Naive thymus-derived CD4-positive, alpha-beta T cell (primary cell): ENCODE measurements at places on chromosomes 4 and X. TPM values are rescaled to one million over a fixed set of nuclear protein-coding genes. Genes with fewer than 3 reads are reported as not detected.

Gene VCX
- not detected for polyA plus RNA-seq

Gene WNK3
- 0.47 TPM for polyA plus RNA-seq

Gene CLGN
- 0.06 TPM for polyA plus RNA-seq

Gene MTNR1A
- not detected for polyA plus RNA-seq

Gene MRFAP1
- polyA plus RNA-seq = 199 TPM

Gene ARHGEF6
- 88.2 TPM for polyA plus RNA-seq

Gene MCF2
- polyA plus RNA-seq = not detected

Gene RBMX
- polyA plus RNA-seq = 194 TPM

Gene GC
- not detected for polyA plus RNA-seq

Gene NXF2
- polyA plus RNA-seq = not detected

Gene PNCK
- polyA plus RNA-seq = not detected

Gene GK2
- polyA plus RNA-seq = not detected

DNA sequence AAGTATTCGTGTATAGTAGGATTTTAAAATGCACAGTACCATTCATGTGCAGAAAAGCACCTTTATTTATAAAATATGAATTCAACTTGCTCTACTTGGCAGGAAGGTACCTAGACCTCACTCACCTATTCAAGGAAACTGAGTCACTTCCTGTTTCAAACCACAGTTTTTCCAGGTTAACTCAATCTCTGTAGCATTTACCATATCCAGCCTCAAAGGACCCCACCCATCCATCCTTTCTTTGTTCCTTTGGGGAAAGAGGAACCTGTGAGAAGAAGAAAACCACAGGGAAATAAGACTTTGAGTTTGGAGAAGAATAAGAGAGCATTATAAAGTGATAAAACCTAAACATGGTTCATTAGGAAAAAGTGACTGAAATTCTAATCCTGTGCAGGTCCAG, 250.7 kb downstream of the CBR4 start:
- H3K27ac ChIP-seq = no peak overlapping the region
- no peak overlapping the region for H3K4me3 ChIP-seq
- no peak for DNase-seq
- H3K4me1 ChIP-seq = no peaks in the 10 kb centered on the region
- H3K36me3 ChIP-seq = no peaks in the 10 kb centered on the region

DNA sequence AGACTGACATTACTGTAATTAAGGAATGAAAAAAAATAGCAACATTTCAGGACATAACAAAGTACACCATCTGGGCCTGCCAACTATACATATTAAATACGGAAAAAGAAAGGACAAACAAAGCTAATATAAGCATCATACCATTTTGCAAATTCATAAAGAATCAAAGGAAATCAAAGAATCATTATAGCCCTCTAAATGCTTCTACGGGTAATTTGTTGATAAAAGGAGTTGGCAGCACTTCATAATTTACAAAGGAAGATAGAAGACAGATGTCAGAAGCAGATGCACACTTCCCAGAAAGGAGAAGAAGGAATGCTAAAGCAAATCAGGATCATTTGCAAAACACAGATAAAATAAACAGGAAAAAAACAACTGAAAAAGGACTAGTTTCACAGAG, 1757.3 kb downstream of the PCDH7 start:
- no peaks in the 10 kb centered on the region for H3K4me1 ChIP-seq
- no peaks in the 10 kb centered on the region for H3K36me3 ChIP-seq
- H3K27me3 ChIP-seq = no peaks in the 10 kb centered on the region
- no peak overlapping the region for H3K27ac ChIP-seq
- no peak overlapping the region for H3K4me3 ChIP-seq

GRCh38 chrX:114344756-114345349, 239.0 kb upstream of the HTR2C start:
- H3K27ac ChIP-seq = no peak overlapping the region
- no peak overlapping the region for H3K4me3 ChIP-seq

- H3K4me1 ChIP-seq = no peaks in the 10 kb centered on the region
- DNase-seq = no peak
- H3K4me3 ChIP-seq = no peak overlapping the region
- no peaks in the 10 kb centered on the region for H3K27me3 ChIP-seq
- no peak overlapping the region for H3K27ac ChIP-seq
- H3K36me3 ChIP-seq = peaks cover 15% of the 10 kb centered on the region
Observed at GRCh38 chr4:7024336-7024890, 18.8 kb upstream of the TADA2B start.

DNA sequence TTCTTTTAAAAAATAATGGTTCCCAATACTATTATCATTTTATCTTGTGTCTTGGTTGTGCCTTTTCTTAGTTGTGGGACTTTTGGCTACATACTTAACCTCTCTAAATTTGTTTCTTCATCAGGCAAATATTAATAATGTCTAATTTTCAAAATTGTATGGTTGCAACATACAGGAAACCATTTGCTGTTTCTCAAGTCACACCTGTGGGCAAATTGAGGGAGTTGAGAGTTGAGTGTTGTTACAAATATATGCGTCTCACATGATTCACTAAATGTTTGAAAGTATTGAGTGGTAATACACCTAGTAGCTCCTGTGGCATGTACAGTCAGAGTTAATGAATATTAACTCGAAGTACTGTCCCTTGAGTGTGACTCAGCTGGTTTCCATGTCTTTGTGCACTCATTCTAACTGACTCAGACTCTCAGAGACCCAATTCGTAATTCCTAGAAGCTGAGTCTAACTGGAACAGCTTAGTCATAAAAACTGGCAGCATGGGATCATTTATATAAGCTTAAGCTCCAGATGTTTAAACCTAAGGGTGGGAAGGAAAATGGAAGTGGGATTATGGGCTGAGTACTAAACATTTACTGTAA, 802.4 kb downstream of the TRIML1 start:
- no peak overlapping the region for H3K27ac ChIP-seq
- no peaks in the 10 kb centered on the region for H3K4me1 ChIP-seq

GRCh38 chrX:148784856-148785255, 284.4 kb downstream of the AFF2 start:
- H3K4me3 ChIP-seq = no peak overlapping the region
- no peaks in the 10 kb centered on the region for H3K36me3 ChIP-seq
- DNase-seq = no peak
- no peaks in the 10 kb centered on the region for H3K4me1 ChIP-seq

DNA sequence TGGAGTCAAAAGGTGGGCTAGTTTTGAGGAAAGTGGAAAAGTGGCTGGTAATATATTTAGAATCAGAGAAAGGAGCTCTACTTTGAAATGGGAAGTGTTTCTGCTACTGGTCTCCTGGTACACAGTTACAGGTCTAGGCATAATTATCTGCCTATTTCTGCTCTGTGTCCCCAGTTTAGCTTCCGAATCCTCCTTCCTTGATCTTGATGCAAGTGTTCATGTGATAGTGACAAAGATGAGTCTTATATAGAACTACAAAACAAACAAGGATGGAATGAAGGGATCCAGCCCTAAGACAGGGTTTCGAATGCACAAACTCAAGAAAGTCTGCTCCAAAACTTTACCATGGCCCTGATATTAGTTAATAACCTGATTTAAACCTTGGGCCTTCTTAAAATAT, 580.2 kb downstream of the INPP4B start:
- peaks cover 4% of the 10 kb centered on the region for H3K36me3 ChIP-seq
- H3K4me3 ChIP-seq = no peak overlapping the region
- H3K27ac ChIP-seq = no peak overlapping the region
- H3K27me3 ChIP-seq = no peaks in the 10 kb centered on the region
- no peak for DNase-seq
- peaks cover 24% of the 10 kb centered on the region for H3K4me1 ChIP-seq

GRCh38 chrX:34813618-34814017, 129.0 kb upstream of the FAM47B start:
- H3K36me3 ChIP-seq = no peaks in the 10 kb centered on the region
- no peak for DNase-seq
- H3K4me1 ChIP-seq = no peaks in the 10 kb centered on the region
- H3K27me3 ChIP-seq = no peaks in the 10 kb centered on the region
- H3K4me3 ChIP-seq = no peak overlapping the region
- H3K27ac ChIP-seq = no peak overlapping the region

DNA sequence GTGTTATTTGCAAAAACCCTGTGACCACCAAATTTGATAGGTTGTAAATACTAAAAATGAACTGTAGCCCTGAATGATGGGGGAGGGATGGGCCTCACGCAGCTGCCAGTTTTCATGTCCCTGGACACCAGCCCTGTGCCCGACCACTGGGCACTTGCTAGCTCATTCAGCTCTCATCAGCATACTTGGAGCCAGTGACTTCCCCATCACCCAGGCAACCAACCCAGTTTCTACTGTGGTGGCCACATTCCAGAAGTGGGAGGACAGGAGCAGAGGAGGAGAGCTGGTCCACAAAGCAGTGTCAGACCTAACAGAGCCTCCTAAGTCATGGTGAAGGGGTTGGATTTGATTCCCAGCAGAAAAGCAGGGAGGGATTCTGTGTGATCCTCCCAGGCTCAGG, 128.2 kb downstream of the CPEB2 start:
- DNase-seq = no peak
- H3K36me3 ChIP-seq = no peaks in the 10 kb centered on the region

- DNase-seq = no peak
- H3K27me3 ChIP-seq = no peaks in the 10 kb centered on the region
- no peak overlapping the region for H3K4me3 ChIP-seq
- H3K27ac ChIP-seq = no peak overlapping the region
Observed at GRCh38 chrX:1172496-1172895, 40.0 kb downstream of the CRLF2 start.

DNA sequence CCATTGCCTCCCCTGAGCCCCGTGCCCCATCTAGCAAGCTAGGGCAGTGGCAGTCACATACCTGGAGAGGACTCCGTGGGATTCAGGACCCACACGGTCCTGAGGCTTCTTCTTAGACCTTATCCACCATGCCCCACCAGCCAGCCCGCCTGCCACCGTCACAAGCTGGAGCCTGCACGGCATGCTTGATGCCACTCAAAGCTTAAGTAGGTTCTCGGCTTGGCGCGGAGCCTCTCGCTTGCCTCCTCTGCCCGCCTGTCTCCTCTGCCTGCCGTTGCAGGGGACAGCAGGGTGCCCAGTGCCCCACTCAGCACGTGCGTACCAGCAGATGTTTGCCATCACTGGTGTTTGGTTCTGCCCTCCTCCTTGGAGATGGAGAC, 14.1 kb downstream of the PSAPL1 start:
- DNase-seq = no peak
- H3K27me3 ChIP-seq = no peaks in the 10 kb centered on the region
- H3K4me1 ChIP-seq = no peaks in the 10 kb centered on the region
- H3K27ac ChIP-seq = no peak overlapping the region
- no peak overlapping the region for H3K4me3 ChIP-seq

DNA sequence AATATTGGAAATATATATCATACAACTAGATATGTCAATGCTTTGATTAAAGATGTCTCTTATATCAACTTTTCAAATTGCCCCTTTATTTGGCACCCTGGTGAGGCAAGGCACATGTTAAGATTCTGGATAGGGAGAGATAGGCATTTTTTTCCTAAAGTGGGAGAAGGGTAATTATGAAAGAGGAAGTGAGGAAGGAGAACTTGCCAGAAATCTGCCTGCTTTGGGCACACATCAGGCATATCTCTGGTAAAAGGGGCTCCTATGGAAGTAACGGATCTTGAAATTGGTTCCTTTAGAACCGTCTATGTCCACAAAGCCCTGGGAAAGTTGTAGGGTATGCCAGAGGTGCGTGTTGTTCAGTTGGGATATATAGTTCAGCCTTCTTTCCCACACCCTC, 5.7 kb downstream of the IL15 start:
- peaks cover 9% of the 10 kb centered on the region for H3K4me1 ChIP-seq
- no peaks in the 10 kb centered on the region for H3K36me3 ChIP-seq
- H3K4me3 ChIP-seq = no peak overlapping the region
- H3K27me3 ChIP-seq = no peaks in the 10 kb centered on the region

DNA sequence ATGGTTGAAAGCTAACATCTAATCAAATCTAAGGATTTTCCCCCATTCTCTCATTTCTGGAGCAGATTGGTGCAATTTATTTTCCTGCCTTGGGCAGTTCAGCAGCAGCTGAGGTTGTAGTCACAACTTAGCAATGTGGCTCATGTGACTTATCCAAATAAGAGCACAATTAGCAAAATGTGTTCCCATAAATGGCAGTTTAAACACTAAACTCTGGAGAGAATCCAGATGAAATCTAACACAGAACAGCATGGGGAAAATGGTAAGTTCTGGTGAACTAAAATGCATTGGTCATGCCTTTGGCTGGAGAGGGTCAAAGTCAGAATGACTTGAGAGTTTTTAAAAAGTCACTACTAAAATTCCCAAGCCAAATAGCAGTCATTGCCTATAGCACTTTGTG, 422.6 kb upstream of the DIPK2B start:
- H3K4me3 ChIP-seq = no peak overlapping the region
- no peaks in the 10 kb centered on the region for H3K36me3 ChIP-seq
- no peaks in the 10 kb centered on the region for H3K27me3 ChIP-seq
- no peak for DNase-seq

GRCh38 chr4:10180927-10181744, 64.5 kb upstream of the WDR1 start:
- no peak for DNase-seq
- H3K4me1 ChIP-seq = peaks cover 7% of the 10 kb centered on the region
- no peak overlapping the region for H3K27ac ChIP-seq
- no peaks in the 10 kb centered on the region for H3K27me3 ChIP-seq
- H3K4me3 ChIP-seq = no peak overlapping the region

- H3K4me3 ChIP-seq = no peak overlapping the region
- no peaks in the 10 kb centered on the region for H3K4me1 ChIP-seq
- H3K27me3 ChIP-seq = no peaks in the 10 kb centered on the region
- H3K36me3 ChIP-seq = peaks cover 6% of the 10 kb centered on the region
- DNase-seq = no peak
Observed at GRCh38 chrX:71439896-71440295, 73.7 kb downstream of the TAF1 start.

DNA sequence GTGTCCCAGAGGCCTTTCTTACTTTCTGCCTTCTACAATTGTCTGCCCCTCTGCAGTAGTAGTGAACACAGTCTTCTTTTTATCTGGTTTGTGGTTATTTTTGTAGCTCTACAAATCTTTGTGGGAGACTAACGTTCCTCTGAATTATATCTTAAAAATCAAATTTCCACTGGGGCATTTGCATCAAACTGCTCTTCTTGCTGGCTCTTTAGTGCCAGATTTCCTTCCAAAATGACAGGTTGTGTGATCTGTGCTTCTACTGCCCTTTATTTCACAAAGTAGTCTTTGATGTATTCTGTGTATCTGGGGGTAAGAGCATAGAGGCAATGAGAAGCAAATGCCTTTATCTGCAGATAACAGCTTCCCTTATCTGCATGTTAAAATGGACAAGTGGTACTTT, 34.5 kb downstream of the TSPAN7 start:
- H3K27me3 ChIP-seq = no peaks in the 10 kb centered on the region
- no peaks in the 10 kb centered on the region for H3K36me3 ChIP-seq
- H3K4me3 ChIP-seq = no peak overlapping the region
- no peaks in the 10 kb centered on the region for H3K4me1 ChIP-seq
- no peak overlapping the region for H3K27ac ChIP-seq
- DNase-seq = no peak

DNA sequence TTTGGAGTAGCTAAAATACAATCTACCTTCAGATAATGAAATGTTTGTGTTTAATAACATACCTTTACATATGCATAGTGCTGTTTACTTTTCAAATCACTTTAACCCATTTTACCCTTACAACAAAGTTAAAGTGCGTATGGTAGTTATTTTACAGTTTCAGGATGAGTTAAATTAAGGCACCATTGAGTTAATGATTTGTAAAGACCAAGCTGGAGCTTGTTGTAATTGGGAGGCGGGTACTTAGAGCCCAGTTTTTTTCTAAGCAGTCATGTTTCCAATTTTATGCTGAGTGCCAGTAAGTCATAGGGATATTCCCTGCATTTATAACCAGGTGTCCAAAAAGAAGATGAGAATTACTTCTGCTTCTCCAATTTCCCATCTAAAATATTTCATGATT, 84.2 kb upstream of the NRK start:
- H3K4me1 ChIP-seq = no peaks in the 10 kb centered on the region
- no peaks in the 10 kb centered on the region for H3K27me3 ChIP-seq
- H3K36me3 ChIP-seq = no peaks in the 10 kb centered on the region

- no peak overlapping the region for H3K4me3 ChIP-seq
- H3K36me3 ChIP-seq = no peaks in the 10 kb centered on the region
- no peak for DNase-seq
- peaks cover 16% of the 10 kb centered on the region for H3K4me1 ChIP-seq
- no peak overlapping the region for H3K27ac ChIP-seq
Observed at GRCh38 chr4:136651932-136652331, 880.4 kb downstream of the PCDH18 start.
